Adrenal gland (tissue), 19 donors: ENCODE measurements at places on chromosomes 13 and 19. TPM values are rescaled to one million over a fixed set of nuclear protein-coding genes. Genes with fewer than 3 reads are reported as not detected.

- H3K4me1 ChIP-seq, result no peaks in the 10 kb centered on the region
- no peaks in the 10 kb centered on the region for H3K36me3 ChIP-seq
- no peaks in the 10 kb centered on the region for H3K27me3 ChIP-seq
Observed at GRCh38 chr13:42064966-42065365, 16.5 kb downstream of the DGKH start.

GRCh38 chr13:77548095-77548494 lies 12.6 kb downstream of the SCEL start:
- H3K27ac ChIP-seq, result no peak overlapping the region
- no peaks in the 10 kb centered on the region for H3K4me1 ChIP-seq
- no peak for DNase-seq
- H3K36me3 ChIP-seq, result no peaks in the 10 kb centered on the region

DNA sequence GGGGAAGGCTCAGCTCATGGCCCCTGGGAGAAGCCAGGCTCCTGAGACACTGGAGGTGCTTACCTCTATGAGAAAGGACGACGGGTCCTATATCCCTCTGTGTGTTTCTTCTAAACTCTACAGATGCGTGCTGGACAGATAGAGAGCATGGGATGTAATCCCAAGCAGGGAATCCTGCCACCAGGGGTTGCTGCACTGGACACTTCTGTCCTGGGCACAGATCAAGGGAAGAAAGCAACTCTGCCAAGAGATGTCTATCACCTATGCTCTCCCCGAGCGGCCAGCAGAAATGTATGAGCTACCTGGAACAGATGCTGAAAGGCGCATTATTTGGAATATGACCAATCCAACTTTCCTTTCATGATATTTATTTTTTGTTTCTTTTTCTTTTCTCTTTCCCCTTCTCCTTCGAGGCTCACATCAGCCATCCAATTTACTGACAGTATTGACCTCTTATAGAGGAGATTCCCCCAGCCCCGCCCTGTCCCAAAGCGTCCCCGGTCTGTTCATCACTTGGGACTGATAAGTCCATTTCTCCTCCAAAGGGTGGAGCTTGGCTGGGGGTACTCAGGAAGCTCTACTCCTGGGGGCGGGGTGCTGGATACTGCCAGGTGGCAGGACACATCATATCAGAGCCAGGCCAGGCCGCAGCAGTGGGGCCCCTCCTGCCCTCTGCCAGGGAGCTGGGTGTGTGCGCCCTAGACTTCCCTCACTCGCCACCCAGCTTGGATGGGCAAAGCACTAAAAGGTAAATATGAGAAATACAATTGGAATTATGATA lies 34.2 kb downstream of the TSHZ3 start:
- no peak overlapping the region for H3K27ac ChIP-seq
- DNase-seq, result peak; percentile 62
- H3K4me1 ChIP-seq, result peaks cover 41% of the 10 kb centered on the region
- H3K4me3 ChIP-seq, result no peak overlapping the region
- no peaks in the 10 kb centered on the region for H3K27me3 ChIP-seq

- H3K27ac ChIP-seq, result no peak overlapping the region
- no peak for DNase-seq
- no peak overlapping the region for H3K4me3 ChIP-seq
- no peaks in the 10 kb centered on the region for H3K36me3 ChIP-seq
- no peaks in the 10 kb centered on the region for H3K4me1 ChIP-seq
Observed at GRCh38 chr13:94140027-94140426, 339.5 kb downstream of the DCT start.

DNA sequence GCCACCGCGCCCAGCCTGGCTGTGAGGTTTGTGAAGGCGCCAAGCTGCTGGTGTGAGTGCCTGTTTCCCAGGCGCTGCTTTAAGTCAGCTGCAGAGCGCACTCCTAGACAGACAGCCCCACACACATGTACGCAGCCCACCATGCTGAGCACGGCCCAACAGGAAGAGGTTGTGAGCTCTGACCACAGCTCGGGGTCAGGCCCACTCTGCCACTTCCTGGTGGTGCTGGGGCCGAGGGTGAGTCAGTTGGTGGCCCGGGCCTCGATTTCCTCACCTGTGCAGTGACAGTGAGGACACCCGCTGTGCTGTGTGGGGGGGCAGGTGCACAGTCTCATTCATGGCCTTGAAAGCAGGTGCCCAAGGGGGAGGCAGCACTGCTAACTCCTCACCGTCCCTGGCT lies 106.7 kb downstream of the KDM4B start:
- H3K27ac ChIP-seq, result no peak overlapping the region
- no peak for DNase-seq
- H3K4me1 ChIP-seq, result no peaks in the 10 kb centered on the region
- H3K36me3 ChIP-seq, result peaks cover 53% of the 10 kb centered on the region
- no peaks in the 10 kb centered on the region for H3K27me3 ChIP-seq

DNA sequence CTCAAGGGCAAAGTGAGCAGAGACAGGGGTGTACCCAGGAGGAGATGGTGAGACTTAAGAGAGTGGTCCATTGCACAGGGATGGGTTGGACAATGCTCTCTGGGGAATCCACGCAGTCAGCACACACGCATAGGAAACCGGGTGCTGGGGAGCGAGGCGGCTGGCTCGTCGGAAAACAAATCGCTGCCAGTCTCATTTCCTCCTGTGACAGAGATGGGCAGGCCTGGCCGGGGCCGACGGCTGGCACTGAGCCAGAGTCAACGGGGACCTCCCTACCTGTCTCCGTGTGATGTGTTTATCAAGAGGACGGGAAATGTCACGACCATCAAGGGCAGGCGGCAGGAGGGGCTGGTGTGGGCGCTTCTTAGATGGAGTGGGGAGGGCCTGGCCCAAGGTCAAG lies 27.3 kb downstream of the PTPRS start:
- DNase-seq, result no peak

- H3K27ac ChIP-seq, result no peak overlapping the region
- H3K4me1 ChIP-seq, result peaks cover 6% of the 10 kb centered on the region
- no peak overlapping the region for H3K4me3 ChIP-seq
- DNase-seq, result no peak
- no peaks in the 10 kb centered on the region for H3K36me3 ChIP-seq
Observed at GRCh38 chr13:96229356-96229755, 139.4 kb downstream of the HS6ST3 start.

The OCEL1 gene
- total RNA-seq, result 33.6 TPM
